ENCODE measurements at places on chromosomes 5 and 9. TPM values are rescaled to one million over a fixed set of nuclear protein-coding genes. Genes with fewer than 3 reads are reported as not detected.

GRCh38 chr9:18237776-18238175, 236.2 kb upstream of the ADAMTSL1 start:
- no peak for DNase-seq

Gene PCDHB12
- total RNA-seq: 8.4 TPM

Gene PTGES
- 0.15 TPM for total RNA-seq

GRCh38 chr9:109253637-109254284, 67.1 kb downstream of the EPB41L4B start:
- DNase-seq: no peak

GRCh38 chr9:38154501-38155421, 85.7 kb upstream of the SHB start:
- no peak for DNase-seq

GRCh38 chr5:139764886-139765408, 30.7 kb upstream of the PSD2 start:
- no peak for DNase-seq

Gene GPRIN1
- 3.9 TPM for total RNA-seq

DNA sequence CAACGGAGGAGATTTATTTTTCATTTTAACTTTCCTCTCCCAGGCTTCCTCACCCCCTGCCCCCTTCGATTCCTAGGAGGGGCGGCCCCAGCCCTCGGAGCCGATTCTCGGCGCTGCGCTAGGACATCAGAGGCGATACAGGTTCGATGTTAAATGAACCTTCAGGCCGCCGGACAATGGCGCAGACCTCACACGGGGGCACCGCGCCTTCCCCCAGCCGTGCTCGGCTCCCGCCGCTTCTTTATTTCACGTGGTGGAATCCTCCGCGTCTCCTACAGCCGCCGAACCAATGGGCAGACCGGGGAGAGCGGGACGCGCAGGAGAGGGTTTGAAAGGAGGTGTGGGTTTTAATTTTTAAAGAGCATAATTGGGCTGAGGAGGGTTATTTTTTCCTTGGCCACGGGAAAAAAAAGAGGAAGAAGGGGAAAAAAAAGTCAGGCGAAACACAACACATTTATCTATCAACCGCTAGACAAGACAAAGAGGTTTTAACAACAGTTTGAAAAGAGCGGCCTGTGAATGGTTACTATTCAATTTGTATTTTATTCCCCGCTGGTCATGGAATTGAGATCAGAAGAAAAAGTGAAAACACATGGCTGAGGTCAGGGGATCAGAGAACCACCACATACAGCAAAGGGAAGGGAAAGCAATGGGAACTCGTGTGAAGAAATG, 126.8 kb downstream of the TMEM174 start:
- no peak for DNase-seq

DNA sequence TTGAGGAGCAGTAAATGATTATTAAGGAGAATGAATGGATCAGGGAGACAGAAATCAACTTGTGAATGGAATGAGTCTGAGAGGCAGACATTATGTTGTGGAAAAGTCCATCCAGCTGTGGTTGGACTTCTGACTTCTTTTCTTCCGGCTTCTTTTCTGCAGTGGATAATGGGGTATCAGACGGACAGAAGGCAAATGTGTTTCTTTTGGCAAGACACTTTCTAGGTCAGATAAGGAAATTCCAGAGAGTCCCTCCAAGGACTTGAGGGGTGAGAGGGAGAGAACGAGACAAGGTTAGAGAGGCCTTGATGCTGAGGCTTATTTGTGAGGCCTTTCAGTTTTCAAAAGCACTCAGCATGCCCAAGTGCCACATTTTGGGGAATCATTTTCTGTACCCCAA, 17.1 kb upstream of the GRHPR start:
- no peak for DNase-seq

DNA sequence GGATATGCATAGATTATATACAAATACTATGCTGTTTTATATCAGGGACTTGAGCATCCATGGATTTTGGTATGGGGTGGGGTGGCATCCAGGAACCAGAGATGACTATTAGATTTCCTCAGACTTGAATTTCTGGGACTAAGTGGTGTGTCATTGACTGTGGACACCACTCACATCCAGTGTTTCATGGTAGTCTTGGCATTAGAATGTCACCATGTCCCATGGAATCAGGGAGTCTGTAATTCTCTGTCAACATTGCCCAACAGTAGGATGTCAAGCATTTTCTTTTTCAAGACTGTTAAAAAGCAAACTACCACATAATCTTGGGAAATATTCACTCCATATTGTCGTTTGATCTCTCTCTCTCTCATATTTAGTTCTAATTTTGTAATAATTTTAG, 13.1 kb downstream of the ISOC1 start:
- no peak for DNase-seq

DNA sequence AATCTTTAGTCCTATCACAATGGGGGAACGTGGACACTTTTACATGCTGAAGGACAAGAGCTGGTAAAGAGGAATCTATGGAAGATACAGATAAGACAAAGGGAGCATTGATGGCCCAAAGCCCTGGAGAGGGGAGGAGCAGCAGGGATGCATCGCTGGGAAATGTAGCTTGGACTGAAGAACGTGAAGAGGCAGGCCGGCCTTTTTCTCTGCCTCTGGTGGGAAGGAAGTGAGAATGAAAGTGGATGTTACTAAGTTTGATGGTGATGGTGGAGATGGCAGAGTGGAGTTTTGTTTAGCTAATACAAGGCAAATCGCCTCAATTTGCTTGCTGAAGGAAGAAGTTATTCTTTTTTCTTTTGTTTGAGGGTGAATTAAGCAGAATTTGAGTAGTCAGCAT, 124.6 kb upstream of the TAF11L2 start:
- DNase-seq: no peak

Gene TAS2R1
- not detected for total RNA-seq

GRCh38 chr5:624118-624950, 12.2 kb downstream of the CEP72 start:
- DNase-seq: no peak

GRCh38 chr5:168883991-168884390, 304.8 kb upstream of the PANK3 start:
- DNase-seq: no peak

- no peak for DNase-seq
Observed at GRCh38 chr9:137820161-137820855, 57.3 kb upstream of the CACNA1B start.

DNA sequence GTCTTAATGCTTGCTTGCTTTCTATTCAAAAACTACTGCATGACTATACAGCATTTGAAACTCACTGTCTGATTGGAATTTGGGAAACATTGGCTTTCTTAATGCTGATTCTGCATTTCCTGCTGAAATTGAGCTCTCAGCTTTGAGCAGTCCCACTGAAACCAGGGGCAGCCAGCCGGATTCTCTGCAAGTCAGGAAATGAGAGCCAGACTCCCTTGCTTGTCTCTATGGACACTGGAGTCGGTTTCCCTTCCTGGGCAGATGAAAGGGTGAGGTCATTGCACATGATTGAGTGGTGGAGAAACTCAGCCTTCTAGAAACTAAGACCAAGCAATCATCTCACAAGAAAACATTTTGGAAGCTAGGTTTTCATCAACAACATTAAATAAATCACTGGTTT, 119.7 kb upstream of the SPATA31C2 start:
- peak; percentile 53 for DNase-seq

DNA sequence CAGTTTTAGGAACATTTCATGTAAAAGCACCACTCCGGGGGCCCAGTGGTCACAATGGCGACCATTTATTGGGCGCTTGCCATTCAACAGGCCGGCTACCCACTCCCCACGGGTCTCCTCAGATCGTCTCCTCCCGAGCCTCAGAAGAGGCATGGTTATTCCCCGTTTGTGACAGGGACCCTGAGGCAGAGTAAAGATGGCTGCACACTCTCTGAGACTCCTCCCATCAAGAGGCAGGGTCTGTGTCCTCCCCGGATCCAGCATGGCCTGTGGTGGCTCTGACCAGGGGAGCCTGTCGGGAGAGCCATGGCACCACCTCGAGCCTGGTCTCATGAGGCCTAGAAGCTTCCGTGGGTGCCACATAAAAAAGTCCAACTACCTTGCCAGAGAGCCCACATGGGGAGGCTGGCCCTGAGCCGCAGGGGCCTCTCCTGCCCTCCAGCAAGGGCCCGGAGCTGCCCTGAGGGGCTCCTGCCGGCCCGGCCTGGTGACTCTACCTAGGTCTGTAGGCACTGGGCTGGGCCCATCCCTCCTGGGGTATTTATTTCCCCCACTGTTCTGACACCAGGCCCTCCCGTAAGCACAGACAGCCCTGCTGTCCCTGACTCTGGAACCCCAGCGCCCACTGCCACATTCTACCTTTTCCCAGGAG, 90.8 kb downstream of the VAV2 start:
- no peak for DNase-seq
